T-helper 17 cell (primary cell): ENCODE measurements at places on chromosomes 3 and 15.

- no peak for DNase-seq
Measured at GRCh38 chr3:188242436-188243123, 88.6 kb downstream of the LPP start.

DNA sequence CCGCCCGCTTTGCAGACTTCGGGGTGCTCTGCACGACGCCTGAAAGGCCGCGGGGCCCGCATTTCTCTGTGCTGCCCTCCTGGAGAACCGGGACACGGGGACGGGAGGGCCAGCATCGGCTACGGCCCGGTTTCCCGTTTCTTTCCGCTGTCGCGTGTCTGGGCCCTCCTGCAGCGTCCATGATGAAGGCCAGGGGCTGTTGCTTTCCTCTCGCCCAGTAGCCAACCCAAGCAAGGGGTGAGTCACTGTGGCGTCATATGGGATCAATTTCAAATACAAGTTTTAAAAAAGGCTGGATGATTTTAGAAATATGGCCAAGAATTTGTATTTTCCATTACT is 435 bp downstream of the SLC35G2 start:
- DNase-seq, result no peak

DNA sequence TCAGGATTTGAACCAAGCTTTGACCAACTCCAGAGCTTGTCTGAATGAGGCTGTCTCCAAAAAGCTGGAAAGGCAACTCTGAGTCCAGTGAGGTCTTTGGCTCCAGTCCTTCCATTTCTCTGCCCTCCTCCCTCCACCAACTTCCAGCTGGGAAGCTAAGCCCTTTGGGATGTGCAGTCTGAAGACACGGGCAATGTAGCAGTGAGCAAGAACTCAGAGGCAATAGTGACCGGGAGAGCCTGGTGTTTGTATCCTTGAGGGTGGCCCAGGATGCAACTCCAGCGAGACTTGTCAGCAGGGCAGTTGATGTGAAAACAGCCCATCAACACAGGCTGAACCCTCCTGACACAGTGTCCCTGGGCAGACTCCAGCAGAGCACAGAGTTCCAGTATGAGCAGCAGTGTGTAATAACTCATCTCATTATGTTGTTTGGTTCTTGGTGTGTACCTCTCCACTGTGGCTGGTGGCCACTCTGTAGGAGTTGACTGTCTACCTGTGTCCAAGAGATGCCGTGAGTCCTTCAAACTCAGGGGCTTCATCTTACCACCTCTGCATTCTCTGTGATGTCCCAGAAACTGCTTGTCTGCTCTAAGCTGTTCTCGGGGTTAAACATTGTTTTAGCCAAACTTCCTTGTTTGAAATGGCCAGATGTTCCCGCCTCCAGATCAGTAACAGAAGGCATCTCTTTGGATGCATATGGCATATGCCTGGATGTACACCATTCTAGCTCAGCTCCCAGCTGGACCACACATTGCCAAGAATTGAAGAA is 6.6 kb downstream of the CDCP1 start:
- DNase-seq, result no peak

DNA sequence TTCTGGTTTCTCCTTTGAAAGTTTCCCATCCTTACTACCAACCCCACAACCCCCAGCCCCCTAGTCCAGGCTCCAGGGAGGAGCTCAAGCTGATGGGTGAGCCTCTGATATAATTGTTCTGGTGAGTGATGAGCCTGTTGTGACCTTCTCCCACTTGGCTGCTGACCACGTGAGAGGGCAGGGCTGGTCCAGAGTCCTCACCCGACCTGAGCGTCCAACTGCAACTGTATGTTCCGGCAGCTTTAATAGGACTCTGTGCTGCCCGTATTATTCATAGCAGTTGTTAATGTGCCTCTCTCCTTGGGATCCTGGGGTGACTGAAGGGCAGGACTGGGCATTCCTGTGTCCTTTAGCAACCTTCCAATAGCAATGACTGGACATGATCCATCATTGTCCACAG is 56.2 kb downstream of the B3GNT5 start:
- no peak for DNase-seq

GRCh38 chr3:110767838-110768237 is 303.8 kb upstream of the NECTIN3 start:
- no peak for DNase-seq

DNA sequence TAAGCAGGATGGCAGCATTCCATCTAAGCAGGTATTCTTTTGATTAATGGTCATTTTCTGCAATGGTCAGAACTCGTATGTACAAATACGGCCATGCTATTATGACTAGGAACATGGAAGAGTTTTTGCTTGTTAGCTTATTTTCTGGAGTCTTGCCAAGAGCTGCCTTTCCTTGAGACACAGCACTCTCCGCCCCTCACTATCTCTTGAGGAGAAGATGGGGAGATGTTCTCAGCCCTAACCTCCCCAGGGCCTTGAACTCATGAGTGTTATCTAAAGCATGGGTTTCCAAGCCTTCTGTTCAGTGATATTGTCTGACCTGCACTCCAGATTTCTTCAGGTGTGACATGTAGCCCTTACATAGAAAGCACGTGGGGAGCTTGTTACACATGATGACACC is 65.9 kb upstream of the ACTC1 start:
- DNase-seq, result no peak

- DNase-seq, result no peak
Measured at GRCh38 chr15:93205413-93205812, 116.4 kb upstream of the RGMA start.
